ENCODE measurements at places on chromosomes 13 and 19. TPM values are rescaled to one million over a fixed set of nuclear protein-coding genes. Genes with fewer than 3 reads are reported as not detected.

- no peaks in the 10 kb centered on the region for H3K36me3 ChIP-seq
- no peak for DNase-seq
- no peaks in the 10 kb centered on the region for H3K27me3 ChIP-seq
These were observed 16.8 kb downstream of the PABPC3 start for GRCh38 chr13:25112695-25113255.

DNA sequence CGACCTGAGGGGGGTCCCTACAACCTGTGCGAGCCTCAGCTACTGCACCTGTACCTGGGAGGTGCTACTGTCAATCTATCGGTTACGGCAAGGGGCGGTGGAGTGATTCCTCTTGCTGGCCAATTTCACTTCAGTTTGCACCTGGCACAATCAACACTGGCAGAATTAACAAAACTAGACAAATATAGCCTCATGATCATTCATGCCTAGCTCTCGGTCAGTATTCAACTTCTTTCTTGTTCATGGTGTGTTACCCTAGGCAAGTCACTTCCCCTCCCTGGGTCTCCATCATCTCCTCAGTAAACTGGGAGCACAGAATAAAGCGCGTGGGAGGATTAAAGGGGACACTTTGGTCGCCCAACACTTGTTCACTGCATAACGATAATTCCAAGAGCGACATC lies 618 bp downstream of the HAUS8 start:
- no peaks in the 10 kb centered on the region for H3K27me3 ChIP-seq
- no peaks in the 10 kb centered on the region for H3K36me3 ChIP-seq
- H3K27ac ChIP-seq: peak overlapping the region; percentile 83
- H3K4me1 ChIP-seq: peaks cover 22% of the 10 kb centered on the region
- H3K4me3 ChIP-seq: peak overlapping the region; percentile 82
- no peak for DNase-seq

DNA sequence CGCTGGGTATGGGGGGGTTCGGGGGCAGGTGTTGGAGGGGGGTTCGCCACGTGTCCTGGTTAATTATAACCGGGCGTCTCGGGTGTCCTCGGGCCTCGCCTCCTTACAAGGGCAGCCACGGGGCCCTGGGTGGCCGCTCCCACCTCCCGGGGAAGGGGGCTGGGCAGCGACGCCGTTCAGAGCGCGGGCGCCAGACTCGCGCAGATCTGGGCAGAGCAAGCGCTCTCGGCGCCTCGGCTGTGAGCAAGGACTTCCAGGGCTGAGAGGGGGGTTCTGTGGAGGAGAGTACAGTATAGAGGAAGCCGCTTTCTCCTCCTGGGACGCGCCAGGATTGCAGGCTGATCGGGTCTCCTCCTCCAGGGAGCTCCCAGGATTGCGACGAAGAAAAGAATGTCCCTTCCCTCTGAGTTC lies 1.0 kb upstream of the CKM start:
- H3K4me3 ChIP-seq: no peak overlapping the region
- no peak overlapping the region for H3K27ac ChIP-seq
- no peaks in the 10 kb centered on the region for H3K27me3 ChIP-seq
- no peaks in the 10 kb centered on the region for H3K36me3 ChIP-seq
- H3K4me1 ChIP-seq: peaks cover 24% of the 10 kb centered on the region

- peaks cover 3% of the 10 kb centered on the region for H3K4me1 ChIP-seq
- no peaks in the 10 kb centered on the region for H3K27me3 ChIP-seq
- H3K4me3 ChIP-seq: no peak overlapping the region
- no peak for DNase-seq
These were observed 82.2 kb downstream of the SLC7A1 start for GRCh38 chr13:29513002-29513980.

DNA sequence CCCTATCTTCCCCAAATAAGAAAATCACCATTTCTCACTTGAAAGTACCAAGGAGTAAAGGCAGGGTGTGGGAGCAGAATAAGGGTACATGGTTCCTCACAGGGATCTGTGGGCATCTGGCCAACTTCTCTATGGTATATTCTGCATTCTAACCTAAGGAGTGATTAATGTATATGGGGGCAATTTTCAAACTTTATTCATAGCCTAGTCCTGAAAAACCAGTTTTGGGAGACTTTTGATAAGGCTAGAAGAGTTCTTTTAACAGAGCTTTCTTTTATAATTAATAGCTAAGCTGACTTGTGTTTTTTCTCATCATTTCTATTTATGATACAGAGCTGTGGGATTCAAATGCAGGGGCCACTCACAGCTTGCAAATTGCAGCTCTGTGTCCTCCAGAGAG lies 852 bp downstream of the SCEL start:
- no peaks in the 10 kb centered on the region for H3K27me3 ChIP-seq
- H3K27ac ChIP-seq: no peak overlapping the region
- no peak for DNase-seq
- H3K36me3 ChIP-seq: no peaks in the 10 kb centered on the region

- no peak overlapping the region for H3K4me3 ChIP-seq
- no peaks in the 10 kb centered on the region for H3K27me3 ChIP-seq
- H3K4me1 ChIP-seq: peaks cover 12% of the 10 kb centered on the region
- DNase-seq: peak; percentile 34
- no peak overlapping the region for H3K27ac ChIP-seq
These were observed 23.5 kb upstream of the LAIR1 start for GRCh38 chr19:54387991-54388801.

- H3K36me3 ChIP-seq: no peaks in the 10 kb centered on the region
- H3K4me1 ChIP-seq: no peaks in the 10 kb centered on the region
- no peak for DNase-seq
- H3K27ac ChIP-seq: no peak overlapping the region
These were observed 299.5 kb downstream of the NALCN start for GRCh38 chr13:101116826-101117225.

GRCh38 chr19:31448221-31448657 lies 99.0 kb upstream of the TSHZ3 start:
- DNase-seq: peak; percentile 62
- H3K4me1 ChIP-seq: no peaks in the 10 kb centered on the region
- no peak overlapping the region for H3K4me3 ChIP-seq

DNA sequence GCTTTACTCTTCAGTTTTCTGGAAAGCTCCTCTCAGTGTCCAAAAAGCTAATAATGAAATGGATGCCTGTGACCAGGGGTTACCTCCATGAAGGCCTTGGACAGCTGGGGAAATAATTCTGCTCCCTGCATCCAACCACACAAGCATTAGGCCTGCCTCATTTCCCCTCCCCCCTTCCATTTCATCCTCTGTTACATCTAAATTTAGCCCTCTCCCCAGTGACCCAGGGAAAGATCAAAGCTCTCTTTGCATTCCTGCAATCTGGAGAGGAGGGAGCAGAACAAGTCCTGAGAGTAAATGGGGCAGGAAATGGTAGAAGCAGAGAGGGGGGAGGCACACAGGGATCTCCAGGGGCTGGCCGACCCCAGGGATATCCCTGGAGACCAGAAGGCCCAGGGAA lies 452.7 kb downstream of the TSHZ3 start:
- no peaks in the 10 kb centered on the region for H3K36me3 ChIP-seq
- H3K27me3 ChIP-seq: no peaks in the 10 kb centered on the region
- H3K4me1 ChIP-seq: peaks cover 6% of the 10 kb centered on the region

GRCh38 chr13:40329781-40330485 lies 336.5 kb downstream of the FOXO1 start:
- no peaks in the 10 kb centered on the region for H3K27me3 ChIP-seq
- no peak overlapping the region for H3K27ac ChIP-seq
- no peaks in the 10 kb centered on the region for H3K36me3 ChIP-seq
- H3K4me1 ChIP-seq: no peaks in the 10 kb centered on the region
- H3K4me3 ChIP-seq: no peak overlapping the region

GRCh38 chr13:24459234-24459633 lies 53.3 kb downstream of the PARP4 start:
- no peaks in the 10 kb centered on the region for H3K4me1 ChIP-seq
- H3K36me3 ChIP-seq: no peaks in the 10 kb centered on the region
- no peaks in the 10 kb centered on the region for H3K27me3 ChIP-seq
- no peak overlapping the region for H3K4me3 ChIP-seq
- no peak for DNase-seq
- H3K27ac ChIP-seq: no peak overlapping the region

DNA sequence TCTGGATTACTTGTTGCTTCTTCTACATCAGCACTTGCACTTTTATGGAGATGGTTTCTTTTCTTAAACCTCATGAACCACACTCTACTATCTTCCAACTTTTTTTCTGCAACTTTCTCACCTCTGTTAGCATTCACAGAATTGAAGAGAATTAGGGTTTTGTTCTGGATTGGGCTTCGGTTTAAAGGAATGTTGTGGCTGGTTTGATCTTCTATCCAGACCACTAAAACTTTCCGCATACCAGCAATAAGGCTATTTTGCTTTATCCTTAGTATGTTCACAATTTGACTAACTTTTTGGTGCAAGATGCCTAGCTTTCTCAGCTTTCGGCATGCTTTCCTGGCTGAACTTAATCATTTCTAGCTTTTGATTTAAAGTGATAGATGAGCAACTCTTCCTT lies 666.7 kb upstream of the MIR17HG start:
- no peak overlapping the region for H3K4me3 ChIP-seq
- no peak overlapping the region for H3K27ac ChIP-seq
- no peak for DNase-seq
- H3K36me3 ChIP-seq: no peaks in the 10 kb centered on the region
- no peaks in the 10 kb centered on the region for H3K4me1 ChIP-seq

- H3K4me3 ChIP-seq: no peak overlapping the region
- no peak for DNase-seq
- no peaks in the 10 kb centered on the region for H3K27me3 ChIP-seq
- peaks cover 35% of the 10 kb centered on the region for H3K4me1 ChIP-seq
- H3K36me3 ChIP-seq: no peaks in the 10 kb centered on the region
These were observed 3.4 kb upstream of the SIGLEC9 start for GRCh38 chr19:51121257-51121656.

DNA sequence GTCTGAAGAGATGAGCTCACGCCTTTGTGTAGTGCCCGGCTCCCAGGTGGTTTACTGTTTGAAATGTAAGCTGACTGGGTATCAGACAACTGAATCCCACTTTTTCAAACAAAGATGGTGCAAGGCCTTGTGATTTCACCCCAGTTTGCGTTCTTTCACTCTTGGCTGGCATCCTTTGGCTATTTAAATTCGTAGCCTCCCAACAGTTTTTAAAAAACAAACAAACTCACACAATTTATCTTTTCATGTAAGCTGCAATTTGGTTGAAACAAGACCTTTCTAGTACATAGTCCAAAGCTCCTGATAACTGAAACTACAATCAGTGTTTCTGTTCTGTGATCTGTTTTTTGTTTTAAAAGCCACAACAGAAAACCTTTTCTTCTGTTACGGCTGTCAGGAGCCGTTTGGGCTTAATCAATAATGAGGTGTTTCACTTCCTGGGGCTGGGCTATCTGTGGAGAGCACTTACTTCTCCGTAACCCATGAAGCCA lies 65.1 kb upstream of the NPAS1 start:
- H3K27me3 ChIP-seq: no peaks in the 10 kb centered on the region
- H3K4me1 ChIP-seq: peaks cover 12% of the 10 kb centered on the region
- H3K27ac ChIP-seq: no peak overlapping the region
- DNase-seq: no peak

- no peaks in the 10 kb centered on the region for H3K27me3 ChIP-seq
- H3K4me3 ChIP-seq: no peak overlapping the region
- no peak for DNase-seq
- peak overlapping the region; percentile 61 for H3K27ac ChIP-seq
- H3K4me1 ChIP-seq: peaks cover 44% of the 10 kb centered on the region
These were observed 96.1 kb upstream of the MBNL2 start for GRCh38 chr13:97125810-97126738.

TNNT1 gene
- 13.0 TPM for total RNA-seq

TOMM40 gene
- 54.7 TPM for total RNA-seq

CCDC194 gene
- total RNA-seq: 1.3 TPM
